ENCODE measurements at places on chromosomes 4 and X.
A peak's percentile ranks its signal among the peaks of the same experiment; 100 is the strongest.

DNA sequence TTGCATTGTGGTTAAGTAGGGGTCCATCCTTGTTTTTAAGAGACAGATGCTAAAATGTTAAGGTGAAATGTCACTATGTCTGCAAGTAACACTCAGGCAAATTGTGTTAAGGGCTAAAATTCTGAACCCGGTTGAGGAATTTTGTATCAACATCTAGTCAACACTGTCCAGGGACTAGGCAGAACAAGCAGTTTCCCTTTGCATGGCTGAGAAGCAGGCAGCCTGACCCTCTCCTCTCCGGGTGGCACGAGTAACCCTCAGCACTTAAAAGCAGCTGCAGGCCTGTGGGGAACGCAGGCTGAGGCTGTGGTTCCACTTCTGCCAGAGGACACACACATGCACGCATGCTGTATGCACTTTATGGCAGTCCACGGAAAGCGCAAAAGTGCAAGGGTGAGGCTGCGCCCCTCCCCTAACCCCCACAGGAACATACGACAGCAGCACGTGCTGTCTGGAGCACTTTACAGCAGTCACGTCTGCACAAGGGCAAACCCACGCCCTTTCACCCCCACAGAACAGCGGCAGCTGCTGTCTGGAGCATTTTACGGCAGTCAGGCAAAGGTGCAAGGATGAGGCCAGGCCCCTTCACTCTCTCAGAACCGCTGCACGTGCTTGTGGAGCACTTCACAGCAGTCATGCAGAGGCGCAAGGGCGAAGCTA, 619 bp upstream of the MPC1L start:
- peak; percentile 26 for DNase-seq

GRCh38 chrX:68708503-68709290, 61.2 kb downstream of the STARD8 start:
- DNase-seq = no peak

GRCh38 chr4:52098618-52099017, 47.5 kb downstream of the SPATA18 start:
- DNase-seq = no peak

GRCh38 chr4:98377559-98377958, 116.4 kb downstream of the RAP1GDS1 start:
- no peak for DNase-seq

GRCh38 chr4:48635980-48636379, 144.1 kb downstream of the FRYL start:
- no peak for DNase-seq

GRCh38 chr4:3879681-3880614, 113.8 kb downstream of the ADRA2C start:
- DNase-seq = peak; percentile 49

DNA sequence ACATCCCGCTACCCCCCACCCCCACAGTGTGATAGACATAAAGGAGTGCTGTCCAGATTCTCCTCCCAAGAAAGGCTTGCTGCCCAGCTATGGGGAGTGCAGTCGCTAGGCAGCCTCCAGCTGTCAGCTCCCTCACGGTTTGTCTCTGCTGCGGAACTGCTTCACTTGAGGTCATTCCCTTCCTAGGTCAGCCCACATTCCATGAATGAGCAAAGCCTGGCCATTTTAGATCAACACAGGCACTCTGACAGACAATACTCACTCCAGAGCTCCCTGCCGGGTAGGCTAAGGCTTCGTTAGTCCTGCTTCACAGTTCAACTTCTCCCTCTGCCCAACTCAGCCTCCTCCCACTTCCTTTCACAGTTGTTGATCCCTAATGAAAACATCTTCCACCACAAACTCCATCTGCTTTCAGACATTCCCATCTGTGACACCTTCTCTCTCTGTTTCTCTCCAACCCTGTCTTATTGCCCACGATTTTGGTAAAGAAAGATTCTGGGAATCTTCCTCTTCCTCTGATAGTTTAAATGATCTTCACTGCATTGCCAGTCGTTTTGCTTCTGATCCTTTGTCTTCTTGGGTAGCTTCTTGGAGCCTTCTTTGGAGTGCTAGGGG, 318.9 kb upstream of the F9 start:
- no peak for DNase-seq

DNA sequence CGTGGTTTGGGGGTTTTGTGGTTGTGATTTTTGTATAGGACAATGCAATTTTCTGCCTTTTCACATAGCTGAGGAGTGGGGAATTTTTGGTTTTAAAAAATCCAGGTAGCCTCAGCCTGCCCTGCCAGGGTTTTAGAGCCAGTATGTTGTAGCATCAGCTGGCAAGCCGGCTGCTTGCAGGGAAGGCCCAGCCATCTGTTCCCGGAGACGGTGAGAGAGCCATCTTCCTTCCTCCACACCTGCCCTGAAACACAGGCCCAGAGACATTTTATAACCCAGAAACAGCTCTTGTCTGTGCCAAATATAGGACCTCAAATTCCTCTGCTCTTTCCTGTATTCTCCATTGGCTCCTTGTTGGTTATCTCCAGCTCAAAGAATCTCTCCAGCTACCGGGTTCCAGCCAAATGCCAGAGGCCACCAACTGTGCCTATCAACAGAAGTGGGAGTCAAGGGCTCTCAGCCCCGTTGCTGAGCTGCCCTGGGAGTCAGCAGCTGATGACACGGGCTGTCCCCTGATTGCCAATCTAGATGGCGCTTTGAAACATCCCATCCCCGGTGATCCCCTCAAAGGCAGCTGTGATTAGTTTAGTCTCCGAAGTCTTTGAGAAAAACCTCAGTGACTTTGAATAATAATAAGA, 595.2 kb downstream of the MID1IP1 start:
- no peak for DNase-seq

- no peak for DNase-seq
These were observed 46.1 kb downstream of the AFAP1 start for GRCh38 chr4:7893539-7893938.

DNA sequence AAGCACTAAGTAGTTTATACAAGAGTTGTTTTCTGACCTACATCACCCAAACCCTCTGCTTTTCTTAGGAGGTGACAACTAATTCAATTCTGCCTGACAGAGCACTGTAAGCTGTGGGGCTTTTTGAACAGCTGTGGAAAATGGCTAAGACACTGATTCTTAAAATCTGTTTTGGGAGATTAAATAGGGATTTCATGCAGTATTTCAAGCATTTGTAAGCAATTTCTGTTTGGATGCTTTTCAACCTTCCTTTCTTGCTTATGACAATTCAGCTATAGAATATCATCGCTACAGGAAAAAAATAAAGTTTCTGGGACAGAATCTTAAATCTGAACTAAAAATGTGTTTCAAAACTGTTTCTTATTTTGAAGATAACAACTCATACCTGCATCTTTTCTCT, 459.5 kb downstream of the RAPGEF2 start:
- DNase-seq = no peak

GRCh38 chr4:26204911-26205370, 115.9 kb upstream of the RBPJ start:
- DNase-seq = no peak

DNA sequence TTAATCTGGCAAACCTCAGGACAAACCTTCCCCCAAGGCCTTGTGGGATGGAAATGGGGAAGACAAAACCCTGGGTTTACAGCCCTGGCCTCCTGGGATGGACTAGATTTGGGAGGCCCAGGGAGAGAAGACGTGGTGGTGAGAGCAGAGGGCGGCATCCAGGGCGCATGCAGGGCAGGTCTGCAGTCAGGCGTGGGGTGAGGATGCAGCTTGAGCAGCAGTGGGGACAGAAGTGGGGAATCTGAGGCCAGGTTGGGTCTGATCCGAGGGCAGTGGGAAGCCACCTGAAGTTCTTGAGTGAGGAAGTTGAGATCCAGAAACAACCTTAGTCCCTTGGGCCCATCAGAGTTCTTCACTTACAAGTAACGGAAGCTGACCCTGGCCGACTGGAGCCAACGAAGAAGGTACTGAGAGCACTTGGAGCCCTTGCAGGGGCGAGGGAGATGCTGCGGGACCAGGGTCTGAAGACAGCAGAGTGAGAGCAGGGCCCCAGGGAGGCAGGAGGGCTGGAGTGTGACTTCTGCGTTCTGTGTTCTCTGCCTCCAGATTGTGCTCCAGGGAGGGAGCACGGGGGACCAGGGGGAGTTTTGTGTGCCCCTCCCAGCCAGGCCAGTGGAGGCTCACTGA, 42.0 kb upstream of the GPR78 start:
- DNase-seq = no peak

GRCh38 chr4:174581901-174582300, 59.6 kb upstream of the HPGD start:
- no peak for DNase-seq

DNA sequence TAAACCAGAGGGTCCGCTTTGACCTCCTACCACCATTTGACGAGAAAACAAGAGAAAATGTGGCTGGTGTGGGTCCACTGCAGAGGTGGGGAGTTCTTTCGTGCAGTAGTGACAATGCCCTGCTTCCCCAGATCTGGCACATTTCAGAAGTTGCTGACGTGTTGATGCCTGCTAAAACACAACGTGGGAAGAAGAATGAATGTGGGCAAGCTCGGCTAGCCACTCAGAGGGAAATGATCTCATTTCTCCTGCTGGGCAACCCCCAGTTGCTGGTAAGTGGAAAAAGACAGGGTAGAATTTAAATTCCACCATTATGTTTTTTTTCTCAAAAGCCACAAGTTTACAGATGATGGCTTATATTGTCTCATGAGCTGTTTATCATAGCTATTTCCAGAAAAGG, 77.9 kb downstream of the LUZP4 start:
- no peak for DNase-seq

DNA sequence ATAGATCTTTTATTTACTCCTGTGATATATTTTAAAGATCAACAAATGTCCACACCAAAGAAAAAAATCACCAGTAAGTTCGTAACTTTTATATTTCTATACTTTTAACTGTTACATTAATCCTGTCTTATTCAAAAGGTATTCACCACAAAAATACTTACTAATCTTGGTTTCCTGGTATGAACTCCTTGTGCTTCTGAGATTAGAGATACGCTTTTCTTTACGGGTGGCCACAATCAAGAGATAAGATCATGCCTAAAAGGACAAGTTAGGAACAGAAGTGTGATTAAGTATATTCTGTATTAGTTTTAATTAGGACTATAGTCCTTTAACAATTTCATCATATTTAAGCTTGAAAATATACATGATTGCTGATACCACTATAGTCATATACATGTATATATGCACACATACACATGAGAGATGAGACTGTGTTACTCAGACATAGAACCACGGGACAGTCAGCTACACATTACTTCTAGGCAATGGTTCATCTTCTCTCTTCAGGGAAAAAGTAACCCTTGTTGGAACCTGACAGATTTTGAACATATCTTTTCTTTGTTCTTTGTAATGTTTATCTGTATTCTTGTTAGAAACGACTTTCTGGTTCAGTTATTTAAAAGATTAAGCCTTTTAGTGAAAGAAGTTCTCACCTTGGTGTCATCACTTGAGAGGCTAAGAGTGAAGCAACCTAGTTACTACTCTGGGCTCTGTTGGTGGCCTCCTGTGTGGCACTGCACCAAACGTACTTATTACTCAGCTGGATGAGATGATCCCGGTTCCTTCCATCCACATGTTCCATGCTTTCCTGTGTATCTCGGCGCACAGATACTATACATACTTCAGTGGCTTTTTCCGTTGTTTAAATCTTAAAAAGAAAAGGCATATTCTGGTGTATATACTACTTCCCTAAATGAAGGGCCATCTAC, 146.1 kb downstream of the CBR4 start:
- no peak for DNase-seq

- no peak for DNase-seq
These were observed 52.4 kb downstream of the CBLL2 start for GRCh38 chrX:22325096-22325495.

- DNase-seq = peak; percentile 29
These were observed 15.6 kb upstream of the BBS12 start for GRCh38 chr4:122716825-122717448.

DNA sequence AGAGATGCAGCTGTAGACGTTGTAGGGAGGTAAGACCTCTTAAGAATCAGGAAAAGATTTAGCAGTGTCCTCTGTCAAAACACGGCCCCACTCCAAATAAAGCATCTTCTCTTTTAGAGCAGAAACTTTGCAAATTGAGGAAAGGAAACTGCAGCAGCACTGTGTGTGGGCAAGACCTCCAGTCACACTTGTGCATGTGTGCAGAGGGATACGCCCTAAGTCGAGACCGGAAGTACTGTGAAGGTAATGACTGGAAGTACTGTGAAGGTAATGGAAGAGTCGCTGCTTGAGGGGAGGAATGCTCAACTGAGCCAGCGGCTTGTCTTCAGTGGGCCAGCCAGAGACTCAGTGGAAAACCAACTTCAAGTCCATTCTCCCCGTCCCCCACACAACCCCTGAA, 46.5 kb downstream of the EGF start:
- DNase-seq = no peak

DNA sequence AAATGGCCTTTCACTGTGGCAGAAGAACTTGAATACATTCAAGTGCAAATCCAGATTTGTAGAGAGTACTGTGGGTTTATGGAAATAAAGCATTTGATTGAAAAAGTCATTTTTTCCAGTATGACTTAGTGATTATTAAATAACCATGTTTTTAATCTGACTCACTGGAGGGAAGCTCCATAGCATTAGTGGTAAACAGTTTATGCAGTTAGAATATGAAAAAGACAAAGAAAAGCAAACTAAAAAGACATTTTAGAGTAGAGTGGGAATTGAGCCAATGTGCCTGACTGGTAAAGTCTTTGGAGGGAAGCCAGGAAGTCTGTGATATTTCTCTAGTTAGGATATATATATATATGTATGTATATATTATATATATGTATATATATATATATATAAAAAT, 53.4 kb downstream of the FAT4 start:
- DNase-seq = no peak

DNA sequence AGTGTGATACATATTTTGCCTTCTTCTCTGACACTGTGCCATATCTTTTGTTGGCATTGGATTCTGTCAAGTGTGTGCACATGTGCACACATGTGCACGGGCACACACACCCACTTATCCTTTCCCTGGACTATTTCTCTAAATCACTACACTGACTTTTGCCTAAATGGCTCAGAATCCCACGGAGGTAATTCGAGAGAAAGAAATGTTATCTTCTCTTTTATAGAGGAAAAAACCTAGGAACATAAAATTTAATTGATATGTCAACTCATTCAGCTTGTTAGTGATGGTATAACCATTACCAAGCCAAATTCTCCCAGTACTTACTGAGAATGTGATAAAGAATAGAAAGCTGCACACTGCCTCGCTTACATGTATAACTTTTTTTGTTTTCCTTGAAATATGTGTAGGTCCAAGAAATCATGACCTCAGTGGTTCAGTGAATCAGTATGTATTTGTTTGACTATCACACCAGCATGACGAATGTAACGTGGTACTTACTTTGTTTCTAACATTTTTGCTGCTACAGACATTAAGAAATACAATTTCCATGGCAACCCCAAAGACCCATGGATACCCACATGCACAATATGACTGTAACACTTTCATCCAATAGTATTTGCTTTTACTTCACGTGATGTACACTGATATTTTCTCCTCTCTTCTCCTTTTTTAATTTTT, 163.0 kb downstream of the PCDH7 start:
- no peak for DNase-seq

GRCh38 chr4:185513489-185514181, 21.7 kb downstream of the PDLIM3 start:
- DNase-seq = no peak

Data from retina (tissue), 1 donor.